Thymus (tissue), 14 donors: ENCODE measurements at places on chromosomes 5 and 9. TPM values are rescaled to one million over a fixed set of nuclear protein-coding genes. Genes with fewer than 3 reads are reported as not detected.

AFAP1L1 gene
- 8.0 TPM for total RNA-seq

PTBP3 gene
- 26.7 TPM for total RNA-seq

SEMA4D gene
- total RNA-seq: 26.8 TPM

PCDHB10 gene
- 0.19 TPM for total RNA-seq

SUSD3 gene
- total RNA-seq: 43.8 TPM

RNF183 gene
- total RNA-seq: 0.24 TPM

CAVIN4 gene
- 0.38 TPM for total RNA-seq

PCDHB8 gene
- total RNA-seq: 0.05 TPM

TMEM174 gene
- total RNA-seq: not detected

C9 gene
- total RNA-seq: 0.19 TPM

SOHLH1 gene
- total RNA-seq: not detected

GRXCR2 gene
- total RNA-seq: 0.05 TPM

DNA sequence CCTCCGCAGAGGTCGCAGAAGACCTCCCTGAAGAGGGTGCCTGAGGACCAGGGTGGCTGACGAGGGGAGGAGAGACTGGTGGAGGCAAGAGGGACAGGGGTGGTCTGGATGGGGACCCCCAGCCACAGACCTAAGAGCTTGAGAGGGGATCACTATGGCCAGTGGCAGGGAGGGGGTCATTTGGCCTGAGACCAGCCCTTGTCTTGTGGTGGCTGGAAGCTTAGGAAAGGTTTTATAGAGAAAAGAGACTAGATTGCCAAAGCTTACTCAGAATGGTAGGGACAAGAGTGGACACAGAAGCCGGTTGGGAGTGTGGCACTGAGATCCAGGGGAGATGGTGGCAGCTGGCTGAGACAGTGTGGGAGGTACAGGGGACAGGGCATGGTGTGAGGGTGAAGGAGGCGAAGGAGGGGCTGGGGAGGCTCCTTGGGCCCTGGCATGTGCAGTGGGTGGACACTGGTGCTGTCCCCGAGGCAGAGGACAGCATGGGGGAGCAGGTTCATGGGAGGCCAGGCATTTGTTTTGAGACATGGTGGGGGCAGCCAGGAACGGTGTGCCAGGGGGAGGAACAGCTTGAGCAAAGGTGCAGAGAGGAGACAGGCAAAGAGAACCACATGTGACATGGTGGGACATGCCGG, 123.0 kb downstream of the C9orf50 start:
- DNase-seq: no peak

DNA sequence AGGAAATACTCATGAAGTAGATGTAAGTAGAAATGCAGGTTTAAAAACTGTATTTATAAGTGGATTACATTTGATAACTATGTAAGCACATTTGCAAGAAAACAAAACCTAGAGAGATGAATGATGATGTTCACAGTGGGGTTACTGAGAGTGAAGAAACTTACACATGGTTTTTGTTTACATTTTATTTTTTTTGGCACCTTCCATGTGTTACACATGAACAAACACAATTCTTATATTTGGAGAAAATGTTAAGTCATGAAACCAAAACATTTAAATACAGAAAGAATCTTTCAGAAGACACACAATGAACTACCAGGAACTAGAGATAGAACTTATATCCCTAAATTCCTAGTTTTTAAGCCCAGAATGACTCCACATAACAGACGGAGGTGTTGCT, 51.5 kb upstream of the SPATA31E1 start:
- DNase-seq: no peak

DNA sequence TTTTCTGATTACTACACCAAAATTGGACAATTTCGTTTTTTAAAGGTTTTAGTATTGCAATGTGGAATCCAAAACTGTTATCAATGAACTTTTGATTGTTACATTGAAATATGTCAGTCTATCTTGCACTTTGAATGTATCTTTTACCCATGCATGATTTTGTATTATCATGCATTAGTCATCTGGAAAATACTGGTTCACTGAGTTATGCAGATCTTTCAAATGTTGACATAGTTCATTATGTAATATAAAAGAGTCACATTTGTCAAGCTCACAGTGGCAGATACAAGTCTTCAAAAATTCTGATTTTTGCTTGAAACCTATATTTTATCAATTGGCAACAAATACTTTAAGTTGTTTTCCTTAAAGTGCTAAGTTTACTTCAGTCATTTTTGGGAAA, 85.2 kb downstream of the NR3C1 start:
- DNase-seq: no peak

DNA sequence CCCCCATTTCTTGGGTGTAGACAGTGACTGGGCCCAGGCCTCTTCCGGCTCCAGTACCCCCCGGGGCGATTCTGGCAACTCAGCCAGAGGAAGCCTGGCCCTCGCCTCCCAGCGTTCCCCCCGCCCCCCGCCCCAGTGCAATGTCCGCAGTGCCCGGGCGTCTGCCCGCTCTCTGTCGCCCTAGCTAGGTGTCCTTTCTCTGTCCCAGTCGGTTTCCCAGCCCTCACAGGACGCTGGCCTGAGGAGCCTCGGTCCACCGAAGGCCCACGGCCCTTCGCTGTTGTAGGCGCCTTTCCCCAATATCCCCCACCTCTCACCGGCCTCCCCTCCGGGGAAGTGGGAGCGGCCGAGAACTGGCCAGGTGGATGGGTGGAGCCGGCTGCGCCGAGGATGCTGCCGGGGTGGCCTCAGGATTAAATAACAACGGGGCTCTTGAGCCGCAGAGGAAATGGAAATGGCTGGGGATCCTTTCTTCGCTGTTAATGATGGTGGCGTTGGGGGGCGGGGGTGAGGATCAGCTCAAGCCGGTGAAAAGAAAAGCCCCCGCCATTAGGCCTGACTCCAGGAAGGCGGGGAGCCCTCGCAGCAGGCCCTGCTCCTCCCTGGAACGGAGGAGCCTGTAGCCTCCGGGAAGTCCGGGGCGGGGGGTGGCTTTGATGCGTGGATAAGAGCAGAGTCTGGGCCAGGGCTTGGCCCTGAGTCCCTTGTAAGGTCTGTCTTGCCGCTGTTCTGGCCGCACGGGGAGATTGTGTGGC, 1.1 kb upstream of the SPRY4 start:
- DNase-seq: no peak

- no peak for DNase-seq
Measured at GRCh38 chr5:124858612-124859011, 112.2 kb upstream of the ZNF608 start.

- DNase-seq: no peak
Measured at GRCh38 chr5:54087436-54087835, 222.9 kb downstream of the ARL15 start.

DNA sequence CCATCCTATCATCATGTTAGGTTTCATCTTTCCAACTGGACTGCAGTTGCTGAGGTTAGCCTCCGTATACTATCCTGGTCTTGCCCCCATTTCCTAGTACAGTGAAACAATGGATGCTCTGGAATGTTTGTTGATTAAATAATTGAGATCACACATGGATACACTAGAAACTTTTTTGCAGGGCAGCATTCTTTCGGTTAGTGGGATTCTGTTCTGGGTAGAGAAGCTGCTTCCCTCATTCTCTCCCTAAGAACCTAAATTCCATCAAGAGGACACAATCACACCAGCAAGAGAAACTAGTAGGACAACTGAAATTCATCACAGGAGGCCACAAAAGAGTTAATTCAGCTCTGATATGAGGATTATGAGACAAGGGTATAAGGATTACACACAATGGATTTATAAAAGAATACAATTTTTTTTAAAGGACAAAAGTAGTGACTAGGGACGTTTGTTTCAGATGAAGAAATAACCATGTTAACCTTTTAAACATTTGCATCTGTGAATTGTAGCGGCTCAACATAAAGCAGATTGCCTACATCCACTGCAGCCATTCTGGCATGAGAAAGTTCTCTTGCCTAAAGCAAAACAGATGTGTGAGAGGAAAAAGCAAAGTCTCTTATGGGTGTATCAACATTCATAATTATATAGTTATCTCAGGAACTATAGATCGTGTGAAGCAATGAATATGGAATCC, 162.7 kb upstream of the LHFPL2 start:
- no peak for DNase-seq

DNA sequence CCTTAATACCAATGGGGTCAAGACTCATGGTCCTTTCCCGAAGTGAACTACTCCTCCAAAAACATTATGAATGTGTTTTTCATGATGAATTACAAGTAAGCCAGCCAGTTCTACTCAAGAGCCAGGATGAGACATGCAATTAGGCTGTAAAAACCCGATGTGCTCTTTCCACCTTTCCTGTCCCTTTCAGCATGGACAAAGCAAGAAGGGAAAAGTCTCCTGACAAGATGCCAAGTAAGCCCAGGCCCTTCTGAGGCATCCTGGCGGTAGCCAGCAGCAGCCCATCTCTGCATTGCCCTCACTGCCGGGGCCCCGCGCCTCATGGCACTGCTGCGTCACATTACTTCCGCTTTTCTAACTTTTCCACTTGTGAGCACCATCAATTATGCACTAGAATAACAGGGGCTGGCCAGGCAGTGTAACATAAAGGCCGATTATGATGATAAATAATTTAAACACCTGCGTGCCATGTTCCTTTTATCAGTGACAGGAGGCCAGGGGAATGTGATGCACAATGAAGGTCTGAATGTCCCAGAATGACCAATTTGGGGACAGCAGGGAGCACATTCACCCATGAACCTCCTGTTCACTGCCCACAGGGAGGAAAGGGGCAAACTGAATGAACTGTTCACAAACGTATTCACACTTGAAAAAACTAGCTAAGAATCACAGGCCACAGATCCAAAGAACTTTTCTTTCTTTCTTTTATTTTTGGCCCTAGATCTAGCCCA, 37.4 kb downstream of the EFNA5 start:
- no peak for DNase-seq

DNA sequence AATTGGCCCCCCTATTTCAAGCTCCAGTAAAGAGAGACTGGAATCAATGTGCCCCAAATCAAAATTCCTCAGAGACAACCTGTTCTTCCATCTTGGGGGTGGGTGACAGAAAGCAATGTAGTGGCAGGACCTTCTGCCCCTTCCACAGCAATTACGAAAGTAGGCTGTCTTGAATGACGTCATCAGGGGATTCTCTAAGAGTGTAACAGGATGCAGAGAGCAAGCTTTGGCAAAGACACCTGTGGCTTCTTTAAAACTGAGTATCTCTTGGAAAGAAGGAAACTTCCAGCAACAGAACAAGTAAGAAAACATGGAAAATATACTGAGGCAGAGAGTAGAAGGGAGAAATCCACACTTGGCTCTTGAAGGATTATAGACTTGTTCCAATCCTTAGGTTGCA, 247.6 kb upstream of the PDE4D start:
- no peak for DNase-seq

- DNase-seq: no peak
Measured at GRCh38 chr9:118529624-118530214, 825.5 kb downstream of the TLR4 start.

DNA sequence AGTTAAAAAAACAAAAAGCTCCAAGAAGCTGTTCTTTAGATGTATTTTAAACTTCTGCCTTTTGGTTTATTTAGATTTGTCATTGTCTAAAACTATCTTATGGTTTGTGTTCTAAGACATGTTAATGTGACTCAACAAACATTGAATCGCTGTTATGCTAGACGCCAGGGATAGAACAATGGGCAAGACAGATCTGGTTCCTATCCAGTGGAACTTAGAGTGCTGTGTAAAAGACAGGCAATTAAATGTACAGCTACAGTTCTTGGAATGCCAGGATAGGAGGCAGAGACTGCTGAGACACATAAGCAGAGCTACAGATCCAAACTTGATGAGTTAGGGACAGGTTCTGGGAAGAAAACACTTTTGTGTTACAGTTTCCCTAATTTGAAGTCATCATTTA, 22.4 kb downstream of the LYRM7 start:
- DNase-seq: no peak

DNA sequence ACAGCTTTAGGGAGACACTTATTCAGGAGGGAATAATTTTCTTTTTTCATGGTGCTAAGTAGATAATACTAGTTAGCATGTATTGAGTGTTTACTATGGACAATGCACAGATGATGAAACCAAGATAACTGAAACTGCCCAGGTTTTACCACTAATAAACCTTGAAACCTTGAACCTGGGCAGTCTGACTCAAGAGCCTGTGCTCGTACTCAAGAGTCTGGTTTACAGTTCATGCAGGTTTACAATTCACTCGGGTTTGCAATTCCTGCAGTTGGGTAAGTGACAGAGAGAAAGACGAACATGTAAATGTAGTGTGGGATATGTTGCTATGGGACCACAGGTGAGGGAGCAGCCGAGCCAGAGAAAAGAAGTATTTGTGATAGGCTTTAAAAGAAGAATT, 28.2 kb downstream of the NUP214 start:
- DNase-seq: no peak

- no peak for DNase-seq
Measured at GRCh38 chr9:13568405-13568804, 288.9 kb upstream of the MPDZ start.

GRCh38 chr9:129464972-129465833, 155.7 kb downstream of the C9orf50 start:
- no peak for DNase-seq

DNA sequence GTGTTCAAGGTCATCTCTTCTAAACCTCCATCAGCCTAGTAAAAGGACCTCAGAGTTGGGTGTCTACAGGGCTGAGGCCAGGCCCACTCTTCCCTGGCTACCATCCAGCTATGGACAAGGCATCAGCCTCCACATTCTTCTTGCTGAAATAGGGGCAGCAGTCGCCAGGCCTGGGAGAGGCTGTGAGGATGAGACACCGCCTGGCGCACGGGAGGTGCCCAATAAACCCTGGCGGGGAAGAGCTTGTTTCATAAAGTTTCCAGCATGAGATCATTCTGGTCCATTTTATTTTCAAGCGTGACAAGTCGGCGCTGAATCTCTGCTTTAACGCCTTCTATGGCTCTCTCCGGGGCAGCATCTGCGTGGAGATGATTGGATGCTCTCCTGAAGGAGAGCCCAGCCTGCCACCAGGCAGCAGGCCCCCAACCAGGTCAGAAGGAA, 153.4 kb downstream of the OLFM1 start:
- DNase-seq: no peak

- no peak for DNase-seq
Measured at GRCh38 chr9:125883565-125884217, 136.5 kb downstream of the PBX3 start.

- no peak for DNase-seq
Measured at GRCh38 chr9:104068546-104068945, 25.6 kb upstream of the SMC2 start.

DNA sequence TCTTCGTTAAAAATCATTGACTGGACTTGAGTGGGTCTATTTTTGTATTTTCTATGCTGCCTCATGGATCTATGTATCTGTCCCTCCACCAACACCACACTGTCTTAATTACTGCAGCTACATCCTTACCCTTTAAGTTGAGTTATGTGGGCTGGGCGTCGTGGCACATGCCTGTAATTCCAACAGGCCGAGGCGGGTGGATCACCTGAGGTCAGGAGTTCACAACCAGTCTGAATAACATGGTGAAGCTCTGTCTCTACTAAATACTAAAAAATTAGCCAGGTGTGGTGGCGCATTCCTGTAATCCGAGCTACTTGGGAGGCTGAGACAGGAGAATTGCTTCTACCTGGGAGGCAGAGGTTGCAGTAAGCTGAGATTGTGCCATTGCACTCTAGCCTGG, 48.2 kb downstream of the XRCC4 start:
- no peak for DNase-seq

DNA sequence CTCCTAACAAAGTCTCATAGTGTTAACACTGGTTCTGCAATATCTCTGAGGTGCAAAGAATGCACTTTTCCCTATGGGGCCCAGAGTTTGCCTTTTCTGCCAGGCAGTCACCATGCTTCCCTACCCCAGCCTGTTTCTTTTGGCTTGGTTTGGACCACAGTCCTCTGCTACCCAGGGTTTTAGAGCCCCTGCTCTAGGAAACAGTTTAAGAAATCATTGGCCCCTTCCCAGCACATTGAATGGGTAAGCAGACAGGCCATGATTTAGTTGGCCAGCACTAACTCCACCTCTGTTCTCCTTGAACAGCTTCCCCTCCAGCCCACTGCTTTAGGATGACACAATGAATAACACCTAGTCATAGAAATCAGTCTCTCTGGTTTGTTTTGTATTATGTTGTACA, 73.2 kb downstream of the UBAP1 start:
- DNase-seq: no peak
